ENCODE measurements at places on chromosomes 6 and 20.

DNA sequence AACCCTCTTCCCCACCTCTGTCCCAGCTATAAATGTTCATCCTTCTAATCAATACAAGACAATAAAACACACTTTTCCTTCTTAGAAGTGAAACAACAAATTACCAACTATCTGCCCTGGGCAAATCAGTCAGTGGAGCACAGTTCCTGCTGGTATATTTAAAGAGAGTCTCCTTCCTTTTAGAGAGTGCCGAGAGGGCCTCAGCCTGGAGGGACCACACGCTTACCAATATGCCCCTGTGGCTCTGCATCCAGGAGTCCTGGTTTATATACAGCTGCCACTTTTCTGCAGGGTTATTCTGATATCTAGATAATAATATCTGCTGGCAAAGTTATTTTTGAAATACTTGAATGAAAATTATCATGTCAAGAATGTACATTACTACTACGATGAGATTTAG, 87.4 kb upstream of the KCNK16 start:
- no peak for DNase-seq

DNA sequence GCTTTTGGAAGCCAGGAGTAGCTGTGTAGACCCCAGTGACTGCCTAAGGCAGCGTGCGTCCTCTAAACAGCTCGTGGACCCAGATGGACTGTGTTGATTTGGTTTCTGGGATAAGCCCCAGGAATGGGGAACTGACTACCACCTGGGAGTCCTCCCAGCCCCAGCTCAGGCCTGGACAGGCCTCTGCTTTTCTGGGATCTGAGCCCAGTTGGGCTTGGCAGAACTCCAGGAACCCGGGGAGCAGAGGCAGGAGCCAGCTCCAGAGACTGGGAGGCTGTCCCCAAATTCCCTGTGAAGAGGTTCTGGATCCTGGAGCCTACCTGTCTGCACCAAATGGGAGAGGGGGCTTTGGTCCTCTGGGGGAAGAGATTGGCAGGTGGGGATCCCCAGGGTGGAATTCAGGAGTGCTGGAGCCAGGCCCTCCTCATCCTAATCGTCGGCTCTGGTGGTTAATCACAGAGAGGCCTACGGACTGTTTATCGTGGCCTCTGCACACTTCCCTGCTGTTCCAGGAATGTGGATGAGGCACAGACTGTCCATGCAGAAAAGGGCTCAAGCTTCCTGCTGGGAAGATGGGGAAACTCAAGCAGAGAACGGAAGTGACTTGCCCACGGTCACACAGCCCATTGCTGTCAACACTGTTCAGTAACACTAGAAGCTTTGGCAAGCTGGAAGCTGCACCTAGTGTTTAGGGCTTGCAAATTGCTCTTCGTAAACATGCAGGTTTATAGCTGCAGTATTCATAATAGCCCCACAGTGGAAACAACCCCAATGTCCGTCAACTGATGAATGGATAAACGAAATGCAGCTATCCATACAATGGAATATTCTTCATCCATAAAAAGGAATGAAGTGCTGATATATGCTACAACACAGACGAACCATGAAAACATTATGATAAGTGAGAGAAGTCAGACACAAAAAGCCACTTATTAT, 100.6 kb downstream of the KCNB1 start:
- no peak for DNase-seq

- no peak for DNase-seq
These were observed 90.5 kb upstream of the FERMT1 start for GRCh38 chr20:6213311-6213710.

DNA sequence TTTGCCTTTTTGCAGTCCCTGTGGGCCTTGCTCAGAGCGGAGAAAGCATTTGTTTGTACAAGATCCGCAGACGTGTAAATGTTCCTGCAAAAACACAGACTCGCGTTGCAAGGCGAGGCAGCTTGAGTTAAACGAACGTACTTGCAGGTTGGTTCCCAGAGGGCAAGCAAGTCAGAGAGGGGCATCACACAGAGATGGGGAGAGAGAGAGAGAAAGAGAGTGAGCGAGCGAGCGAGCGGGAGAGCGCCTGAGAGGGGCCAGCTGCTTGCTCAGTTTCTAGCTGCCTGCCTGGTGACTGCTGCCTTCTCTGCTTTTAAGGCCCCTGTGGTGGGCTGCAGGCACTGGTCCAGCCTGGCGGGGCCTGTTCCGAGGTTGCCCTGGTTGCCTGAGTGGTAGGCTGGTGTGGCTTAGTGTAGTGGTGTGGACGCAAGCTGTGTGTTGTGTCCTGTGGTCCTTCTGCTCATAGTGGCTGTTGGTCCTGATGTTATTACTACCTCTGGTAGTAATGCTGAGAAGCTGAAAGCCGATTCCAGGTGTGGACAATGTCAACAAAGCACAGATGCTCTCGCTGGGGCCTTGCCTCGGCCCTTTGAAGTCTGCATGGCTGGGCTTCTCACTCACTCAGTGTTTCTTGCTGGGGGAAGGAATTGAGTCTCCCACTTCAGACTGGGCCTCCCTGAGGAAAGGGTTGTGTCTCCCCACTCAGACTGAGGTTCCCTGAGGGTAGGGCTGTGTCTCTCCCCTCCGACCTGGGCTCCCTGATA, 12.1 kb downstream of the VEGFA start:
- DNase-seq: no peak

DNA sequence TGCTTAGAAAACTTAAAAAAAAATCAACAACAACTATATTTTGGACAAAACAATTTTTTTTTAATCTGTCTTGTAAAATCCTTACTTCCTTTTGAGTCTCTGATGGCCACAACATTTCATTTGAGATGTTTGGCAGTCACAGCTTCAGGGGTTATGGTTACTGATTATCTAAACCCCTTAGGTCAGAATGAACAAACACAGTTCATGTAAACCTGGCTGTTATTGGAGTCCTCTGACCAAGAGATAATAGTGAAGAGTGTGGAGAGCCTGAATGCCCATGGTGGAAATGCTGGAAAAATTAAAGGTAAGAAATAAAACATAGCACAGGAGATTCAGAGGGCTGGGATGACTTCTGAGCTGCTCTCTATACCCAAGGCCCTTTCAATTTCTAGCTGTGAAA, 38.2 kb downstream of the TMX4 start:
- DNase-seq: no peak

DNA sequence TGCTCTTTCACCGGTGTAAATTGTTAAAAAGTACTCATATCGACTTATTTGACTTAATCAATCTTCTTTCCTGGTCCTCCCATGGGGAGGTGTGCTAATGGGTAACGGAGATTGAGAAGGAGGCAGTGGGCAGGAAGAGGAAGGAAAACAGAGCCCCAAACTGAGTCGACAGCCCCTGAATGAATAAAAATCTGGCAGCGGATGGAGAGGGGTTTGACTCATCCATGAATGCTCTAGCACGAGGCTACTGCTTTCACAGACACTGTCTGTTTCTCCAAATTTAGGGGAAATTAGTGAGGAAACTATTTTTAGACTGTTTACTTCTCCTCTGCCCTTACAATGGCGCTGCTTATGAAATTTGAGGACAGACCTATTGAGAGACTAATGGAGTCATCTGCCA, 142.2 kb upstream of the ATXN1 start:
- DNase-seq: no peak

DNA sequence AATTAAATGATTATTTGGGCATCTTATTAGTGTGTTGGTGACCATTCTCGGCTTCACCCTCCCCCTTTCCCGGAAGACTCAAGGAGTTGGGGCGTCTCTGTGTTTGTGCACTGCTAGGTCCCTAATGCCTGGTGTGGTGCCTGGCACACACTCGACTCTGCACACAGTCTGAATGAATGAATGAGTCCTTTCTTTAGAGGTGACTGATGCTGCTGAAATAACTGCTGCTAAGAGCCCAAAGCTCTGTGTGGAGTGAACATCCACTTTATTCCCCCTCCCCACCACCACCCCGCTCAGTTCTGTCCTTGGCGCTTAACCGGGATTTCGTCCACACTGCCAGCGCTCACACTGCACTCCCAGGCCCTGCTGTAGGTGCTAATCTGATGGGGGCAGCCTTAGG, 1.2 kb upstream of the PHACTR3 start:
- DNase-seq: no peak

- DNase-seq: no peak
These were observed 223.0 kb downstream of the QKI start for GRCh38 chr6:163637524-163637923.

- DNase-seq: no peak
These were observed 6.2 kb upstream of the RAET1E start for GRCh38 chr6:149903938-149904611.

- DNase-seq: no peak
These were observed 38.8 kb downstream of the SRC start for GRCh38 chr20:37384683-37385174.

DNA sequence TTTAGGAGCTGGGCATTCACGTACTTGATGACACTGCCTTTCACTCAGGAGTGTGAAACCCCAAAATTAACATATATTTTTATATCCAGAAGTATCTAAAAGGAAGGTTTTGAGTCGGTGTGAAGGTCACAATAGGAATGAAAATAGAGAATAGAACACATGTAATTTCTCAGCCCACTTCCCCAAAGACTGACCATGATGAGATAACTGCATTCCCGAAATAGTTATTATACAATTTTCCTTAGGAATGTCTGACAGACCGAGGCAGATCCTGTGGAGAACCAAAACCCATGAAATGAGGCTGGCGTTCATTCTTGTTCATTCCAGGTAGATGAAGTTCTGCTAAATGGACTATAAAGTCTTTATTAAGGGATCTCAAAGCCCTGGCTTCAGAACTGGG, 10.3 kb downstream of the NSFL1C start:
- peak; percentile 71 for DNase-seq

GRCh38 chr6:136918706-136919105, 3.4 kb upstream of the SLC35D3 start:
- DNase-seq: no peak
